ENCODE measurements at places on chromosomes 5 and 9. TPM values are rescaled to one million over a fixed set of nuclear protein-coding genes. Genes with fewer than 3 reads are reported as not detected.
A peak's percentile ranks its signal among the peaks of the same experiment; 100 is the strongest.

Gene LMNB1
- total RNA-seq, result 362 TPM

DNA sequence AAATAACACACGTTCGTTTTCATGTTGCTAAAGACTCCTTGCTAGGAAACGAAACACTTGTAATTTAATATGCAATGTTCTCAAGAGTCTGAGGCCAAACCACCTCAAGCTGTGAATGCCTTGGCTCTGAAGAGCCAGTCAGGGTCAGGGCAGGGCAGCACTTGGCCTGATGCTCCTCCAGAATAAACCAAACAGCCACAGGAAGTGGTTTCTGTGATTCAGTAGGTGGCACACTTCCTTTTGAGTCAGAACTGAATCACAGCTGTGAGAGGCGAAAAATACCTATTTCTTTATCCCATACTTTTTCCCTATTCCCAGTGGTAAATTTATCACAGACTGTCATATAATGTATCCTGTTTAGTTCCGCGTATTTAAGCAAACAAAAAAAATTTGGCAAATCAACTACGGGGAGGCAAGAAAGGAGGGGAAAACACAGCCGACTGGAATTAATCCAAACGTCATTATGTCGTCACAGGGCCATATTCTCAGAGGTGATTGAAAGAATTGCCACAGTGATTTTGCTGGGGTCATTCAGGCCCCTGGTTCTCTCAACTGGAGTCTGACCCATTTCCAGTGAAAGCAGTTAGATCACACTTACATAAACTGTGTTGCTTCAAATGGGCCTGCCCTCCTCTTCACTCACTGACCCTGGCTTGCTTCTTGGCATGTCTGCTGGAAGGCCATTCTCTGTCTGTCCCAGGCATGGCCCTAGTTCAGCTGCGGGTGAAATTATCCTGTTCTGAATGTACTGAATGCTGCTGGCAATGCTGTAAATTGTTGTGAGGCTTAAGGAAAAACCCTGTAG, 71.2 kb downstream of the ARRDC3 start:
- no peak overlapping the region for H3K4me3 ChIP-seq
- H3K36me3 ChIP-seq, result no peaks in the 10 kb centered on the region
- H3K27me3 ChIP-seq, result no peaks in the 10 kb centered on the region
- DNase-seq, result no peak
- peaks cover 36% of the 10 kb centered on the region for H3K4me1 ChIP-seq
- peak overlapping the region; percentile 95 for H3K27ac ChIP-seq

GRCh38 chr5:134127376-134127861, 12.9 kb downstream of the TCF7 start:
- H3K4me3 ChIP-seq, result peak overlapping the region; percentile 38
- no peak for DNase-seq

Gene SLC35D2
- total RNA-seq, result 19.0 TPM

Gene PCSK1
- total RNA-seq, result 0.52 TPM

Gene ANKRD20A1
- total RNA-seq, result 1.6 TPM

Gene DIPK1B
- total RNA-seq, result 49.2 TPM

DNA sequence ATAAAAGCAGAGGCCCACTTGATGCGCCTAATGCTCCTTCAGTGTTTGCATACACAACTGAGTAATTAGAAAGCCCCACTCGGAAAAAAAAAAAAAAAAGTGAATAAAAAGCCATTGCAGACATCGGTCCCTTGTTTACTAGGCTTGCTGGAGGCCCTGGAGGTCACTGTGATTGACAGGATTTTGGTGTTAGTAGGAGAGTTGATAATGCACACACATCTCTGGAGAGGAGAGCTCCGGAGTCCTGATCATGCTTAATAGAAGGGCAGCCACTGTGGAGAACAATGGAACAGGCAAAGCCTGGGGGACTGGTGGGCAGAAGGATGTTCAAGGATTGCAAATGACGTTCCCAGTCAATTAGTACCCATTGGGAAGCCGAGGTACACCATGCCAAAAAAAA, 152.5 kb downstream of the EFNA5 start:
- H3K36me3 ChIP-seq, result no peaks in the 10 kb centered on the region
- peaks cover 77% of the 10 kb centered on the region for H3K4me1 ChIP-seq
- no peaks in the 10 kb centered on the region for H3K27me3 ChIP-seq
- no peak for DNase-seq

Gene CTSV
- 7.2 TPM for total RNA-seq
